Heart right ventricle (tissue), 16 donors: ENCODE measurements at places on chromosomes 13 and 19. TPM values are rescaled to one million over a fixed set of nuclear protein-coding genes. Genes with fewer than 3 reads are reported as not detected.

The COX6B1 gene
- 1,085 TPM for total RNA-seq

The SIGLEC6 gene
- not detected for total RNA-seq

- H3K4me1 ChIP-seq = no peaks in the 10 kb centered on the region
- H3K36me3 ChIP-seq = no peaks in the 10 kb centered on the region
- H3K27me3 ChIP-seq = no peaks in the 10 kb centered on the region
- no peak overlapping the region for H3K4me3 ChIP-seq
Measured at GRCh38 chr19:28022506-28022905, 1190.4 kb downstream of the UQCRFS1 start.

DNA sequence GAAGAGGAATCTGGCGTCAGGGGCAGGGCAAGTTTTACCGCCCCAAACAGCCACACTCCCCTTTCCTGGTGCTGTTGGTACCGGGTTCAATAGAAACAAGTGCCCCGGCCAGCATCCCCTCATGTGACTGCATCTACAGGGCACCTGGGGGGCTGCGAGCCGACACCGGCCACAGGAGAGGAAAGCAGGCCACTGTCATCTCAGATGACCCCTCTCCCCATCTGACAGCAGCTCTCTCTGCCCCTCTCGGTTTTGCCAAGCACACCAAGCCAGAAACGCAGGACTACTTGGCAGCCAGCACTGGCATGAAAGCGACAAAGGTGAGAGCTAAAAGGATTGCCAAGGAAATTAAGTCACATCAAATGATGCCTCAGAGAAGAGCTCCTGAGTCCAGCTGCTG, 37.1 kb downstream of the MLLT1 start:
- no peak for DNase-seq
- H3K4me1 ChIP-seq = peaks cover 68% of the 10 kb centered on the region

DNA sequence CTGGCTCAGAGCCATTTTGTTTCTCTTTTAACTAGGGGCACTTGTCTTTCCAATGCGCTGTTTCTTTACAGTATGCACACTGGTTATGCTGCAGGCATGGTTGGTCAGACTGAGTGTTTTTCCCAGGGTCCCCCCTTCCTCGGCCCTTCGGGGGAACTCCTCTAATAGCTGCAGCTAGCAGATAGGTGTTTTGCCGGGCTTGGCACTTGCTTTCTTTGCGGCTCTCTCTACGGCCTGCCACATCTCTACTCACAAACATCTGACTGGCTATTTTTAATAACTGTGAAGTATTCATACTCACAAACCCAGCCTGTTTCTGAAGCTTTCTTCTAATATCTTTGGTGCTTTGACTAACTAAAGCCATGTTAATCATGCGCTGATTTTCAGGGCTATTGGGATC, 89.4 kb downstream of the SLC25A15 start:
- no peaks in the 10 kb centered on the region for H3K4me1 ChIP-seq
- H3K4me3 ChIP-seq = no peak overlapping the region
- H3K27ac ChIP-seq = no peak overlapping the region
- no peak for DNase-seq
- H3K36me3 ChIP-seq = no peaks in the 10 kb centered on the region

The WDR87 gene
- total RNA-seq = not detected

DNA sequence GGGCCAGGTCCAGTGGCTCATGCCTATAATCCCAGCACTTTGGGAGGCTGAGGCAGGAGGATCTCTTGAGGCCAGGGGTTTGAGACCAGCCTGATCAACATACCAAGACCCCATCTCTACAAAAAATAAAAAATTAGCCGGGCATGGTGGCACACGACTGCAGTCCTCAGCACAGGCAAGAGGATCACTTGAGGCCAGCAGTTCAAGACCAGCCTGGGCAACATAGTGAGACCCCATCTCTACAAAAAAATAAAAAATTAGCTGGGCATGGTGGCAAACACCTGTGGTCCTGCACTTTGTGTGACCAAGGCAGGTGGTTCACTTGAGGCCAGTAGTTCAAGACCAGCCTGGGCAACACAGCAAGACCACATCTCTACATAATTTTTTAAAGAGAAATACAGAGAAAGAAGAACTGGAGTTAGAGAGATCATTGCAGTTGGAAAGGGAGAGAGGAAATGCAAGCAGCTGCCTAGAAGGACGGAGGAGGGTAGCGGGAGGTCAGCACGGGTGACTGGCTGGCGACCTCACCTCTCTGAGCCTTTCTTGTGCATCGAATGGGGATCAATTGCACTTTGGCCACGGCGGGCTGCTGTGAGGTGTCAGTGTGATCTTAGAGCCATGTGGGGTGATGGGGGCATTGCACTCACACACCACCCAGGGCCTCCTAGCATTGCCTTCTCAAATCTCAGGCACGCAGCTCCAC, 13.9 kb downstream of the BCAM start:
- H3K27ac ChIP-seq = no peak overlapping the region
- DNase-seq = no peak
- H3K27me3 ChIP-seq = no peaks in the 10 kb centered on the region
- H3K36me3 ChIP-seq = no peaks in the 10 kb centered on the region
- peaks cover 22% of the 10 kb centered on the region for H3K4me1 ChIP-seq

GRCh38 chr13:111929036-111929616, 137.8 kb upstream of the SOX1 start:
- H3K4me3 ChIP-seq = no peak overlapping the region
- no peaks in the 10 kb centered on the region for H3K36me3 ChIP-seq
- H3K27ac ChIP-seq = no peak overlapping the region
- H3K4me1 ChIP-seq = no peaks in the 10 kb centered on the region
- DNase-seq = no peak
- H3K27me3 ChIP-seq = peaks cover 25% of the 10 kb centered on the region

The URAD gene
- total RNA-seq = not detected

DNA sequence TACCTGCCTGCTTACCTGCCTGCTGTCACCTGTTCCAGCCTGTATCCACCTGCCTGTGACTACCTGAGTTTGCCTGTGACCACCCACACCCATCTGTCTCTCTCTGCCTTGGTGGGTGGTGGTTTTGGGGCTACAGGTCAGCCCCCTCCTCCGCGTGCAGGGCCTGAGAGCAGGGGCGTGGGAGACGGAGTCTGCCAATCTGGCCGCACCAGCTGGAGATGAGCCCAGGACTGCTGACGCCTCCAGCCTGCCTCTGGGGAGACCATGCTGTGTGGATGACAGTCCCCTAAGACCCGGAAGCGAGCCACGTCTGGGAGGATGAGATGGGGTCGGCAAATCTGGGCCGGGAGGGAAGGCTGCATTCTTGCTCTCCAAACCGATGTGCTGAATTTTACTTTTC, 15.9 kb upstream of the KCTD15 start:
- no peak overlapping the region for H3K4me3 ChIP-seq
- H3K36me3 ChIP-seq = no peaks in the 10 kb centered on the region
- H3K27me3 ChIP-seq = peaks cover 21% of the 10 kb centered on the region

GRCh38 chr13:28318496-28318895, 176.4 kb downstream of the FLT1 start:
- no peak overlapping the region for H3K4me3 ChIP-seq
- no peaks in the 10 kb centered on the region for H3K36me3 ChIP-seq
- H3K27ac ChIP-seq = no peak overlapping the region

- H3K27ac ChIP-seq = peak overlapping the region; percentile 33
- H3K4me3 ChIP-seq = no peak overlapping the region
- no peaks in the 10 kb centered on the region for H3K36me3 ChIP-seq
- DNase-seq = no peak
- H3K27me3 ChIP-seq = no peaks in the 10 kb centered on the region
Measured at GRCh38 chr13:37716420-37717195, 118.0 kb upstream of the POSTN start.

The RASIP1 gene
- total RNA-seq = 23.5 TPM

GRCh38 chr13:52022356-52022755, 2.1 kb upstream of the UTP14C start:
- no peak overlapping the region for H3K4me3 ChIP-seq
- peaks cover 99% of the 10 kb centered on the region for H3K36me3 ChIP-seq
- no peaks in the 10 kb centered on the region for H3K4me1 ChIP-seq
- H3K27ac ChIP-seq = no peak overlapping the region
- no peak for DNase-seq
- H3K27me3 ChIP-seq = no peaks in the 10 kb centered on the region

GRCh38 chr13:30520571-30520970, 54.8 kb upstream of the HMGB1 start:
- DNase-seq = no peak
- no peak overlapping the region for H3K4me3 ChIP-seq
- H3K27me3 ChIP-seq = no peaks in the 10 kb centered on the region

DNA sequence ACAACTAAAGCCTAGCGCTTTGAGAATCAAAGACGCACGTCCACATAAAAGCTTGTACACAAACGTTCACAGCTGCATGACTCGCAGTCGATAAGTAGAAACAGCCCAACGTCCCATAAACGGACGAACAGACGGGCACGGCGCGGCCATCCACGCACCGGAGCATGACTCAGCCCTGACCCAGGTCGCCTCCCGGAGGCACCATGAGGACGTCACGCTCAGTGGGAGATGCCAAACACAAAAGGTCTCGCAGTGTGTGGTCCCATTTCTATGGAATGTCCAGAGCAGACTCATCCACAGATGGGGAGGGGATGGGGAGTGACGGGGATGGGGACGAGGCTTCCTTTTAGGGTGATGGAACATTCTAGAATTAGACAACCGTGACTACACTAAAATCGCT, 9.4 kb downstream of the POLRMT start:
- no peak for DNase-seq
- no peak overlapping the region for H3K4me3 ChIP-seq
- H3K27ac ChIP-seq = no peak overlapping the region
- no peaks in the 10 kb centered on the region for H3K27me3 ChIP-seq
- peaks cover 18% of the 10 kb centered on the region for H3K36me3 ChIP-seq

The PARP4 gene
- total RNA-seq = 21.8 TPM

The CYP2S1 gene
- total RNA-seq = not detected

The SHANK1 gene
- total RNA-seq = 0.59 TPM

The CACNA1A gene
- 0.23 TPM for total RNA-seq

DNA sequence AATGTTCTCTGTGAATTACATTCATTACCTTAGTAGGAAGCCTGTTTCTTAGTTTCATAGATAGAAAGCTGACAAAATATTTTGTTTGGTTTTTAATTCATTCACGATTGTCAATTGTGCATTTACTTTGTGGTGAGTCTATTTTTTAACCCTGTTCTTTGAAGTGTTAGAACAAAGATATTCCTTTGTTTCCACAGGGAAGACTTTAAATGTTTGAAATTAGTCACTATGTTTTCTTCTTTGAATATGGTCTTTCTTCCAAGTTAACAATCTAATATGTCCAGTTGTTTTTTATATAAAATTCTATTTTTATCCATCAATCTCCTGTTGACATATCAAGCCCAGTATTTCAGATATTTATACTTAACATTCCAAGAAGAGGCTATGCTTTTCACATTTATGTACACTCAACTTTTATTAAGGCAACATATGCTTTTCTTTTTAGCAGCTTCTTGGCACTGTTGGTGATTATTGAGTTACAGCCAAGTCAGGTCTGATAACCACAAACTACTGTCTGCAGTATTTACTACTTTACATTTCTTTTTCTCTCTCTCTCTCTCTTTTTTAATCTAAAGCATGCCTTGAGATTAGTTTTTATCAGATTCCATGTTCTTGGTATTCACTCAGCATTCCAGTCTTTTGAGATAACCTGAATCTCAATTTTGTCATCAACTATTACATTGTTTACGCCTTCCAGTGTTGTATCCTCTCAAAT, 812.8 kb upstream of the SLC10A2 start:
- no peaks in the 10 kb centered on the region for H3K27me3 ChIP-seq
- H3K27ac ChIP-seq = no peak overlapping the region
- no peak for DNase-seq
- H3K4me3 ChIP-seq = no peak overlapping the region
- H3K4me1 ChIP-seq = no peaks in the 10 kb centered on the region

DNA sequence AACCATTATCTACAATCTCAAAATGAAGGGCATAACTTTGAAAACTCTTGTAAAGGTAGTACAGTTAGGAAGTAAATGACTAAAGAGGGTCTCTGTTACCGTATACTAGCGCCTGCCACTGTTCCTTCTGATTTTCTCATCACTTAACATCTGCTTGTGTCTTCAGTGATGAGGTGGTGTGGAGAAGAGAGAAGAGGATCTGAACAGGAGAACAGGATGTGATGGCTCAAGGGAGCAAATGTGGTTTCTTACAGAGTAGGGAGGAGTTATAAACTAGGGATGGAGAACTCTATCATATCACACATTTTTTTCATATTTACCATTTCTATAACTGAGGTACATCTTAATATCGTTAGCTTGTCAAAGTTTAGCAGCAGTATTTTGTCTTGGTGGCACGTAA, 1.1 kb downstream of the KCTD4 start:
- no peaks in the 10 kb centered on the region for H3K36me3 ChIP-seq
- H3K4me1 ChIP-seq = peaks cover 34% of the 10 kb centered on the region
- H3K4me3 ChIP-seq = no peak overlapping the region
- DNase-seq = no peak

The CEACAM16 gene
- total RNA-seq = not detected

The ZNF460 gene
- total RNA-seq = 37.3 TPM

- no peak overlapping the region for H3K27ac ChIP-seq
- no peaks in the 10 kb centered on the region for H3K36me3 ChIP-seq
- no peaks in the 10 kb centered on the region for H3K4me1 ChIP-seq
Measured at GRCh38 chr13:86445206-86445605, 646.0 kb upstream of the SLITRK6 start.

DNA sequence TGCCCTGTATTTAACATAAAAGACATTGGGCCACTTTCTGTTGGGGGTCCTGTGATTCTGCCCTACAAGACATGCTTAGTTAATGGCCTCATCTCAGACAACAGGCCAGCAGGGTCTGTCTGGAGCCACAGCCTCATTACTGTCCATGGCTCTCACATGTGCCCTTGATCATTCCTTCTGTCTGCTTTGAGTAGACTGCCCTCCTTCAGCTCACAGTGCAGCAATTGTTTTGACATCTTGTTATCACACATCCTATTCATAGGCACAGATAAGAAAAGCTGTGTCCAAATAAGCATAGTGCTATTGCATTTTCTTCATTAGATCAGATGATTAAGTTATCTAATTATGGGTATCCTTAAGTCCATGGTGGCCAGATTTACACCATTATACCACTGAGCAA, 127.9 kb downstream of the KCTD12 start:
- H3K27me3 ChIP-seq = no peaks in the 10 kb centered on the region
- no peaks in the 10 kb centered on the region for H3K36me3 ChIP-seq
- no peak overlapping the region for H3K27ac ChIP-seq

DNA sequence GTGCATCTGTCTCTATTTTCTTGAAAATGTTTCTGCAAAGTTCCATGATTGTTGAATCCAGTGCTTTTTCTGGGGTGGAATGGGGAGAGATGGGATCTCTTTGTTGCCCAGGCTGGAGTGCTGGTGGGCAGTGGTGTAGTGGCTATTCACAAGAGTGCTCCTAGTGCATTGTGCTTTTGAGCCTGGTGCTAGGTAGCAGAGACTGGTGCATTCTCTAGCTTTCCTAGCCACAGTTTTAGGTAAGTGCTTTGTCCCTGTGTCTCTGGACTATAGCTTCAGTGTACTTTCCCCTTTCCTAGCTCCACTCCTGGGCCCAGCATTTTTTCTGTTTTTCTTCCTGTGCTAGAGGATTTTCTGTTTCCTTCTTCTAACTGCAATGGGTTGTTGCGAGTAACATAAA, 825.6 kb downstream of the SLITRK6 start:
- no peak overlapping the region for H3K4me3 ChIP-seq
- H3K4me1 ChIP-seq = no peaks in the 10 kb centered on the region
- DNase-seq = no peak
- no peaks in the 10 kb centered on the region for H3K27me3 ChIP-seq

GRCh38 chr19:57034544-57034943, 85.2 kb upstream of the USP29 start:
- no peaks in the 10 kb centered on the region for H3K27me3 ChIP-seq
- no peak for DNase-seq
- no peaks in the 10 kb centered on the region for H3K36me3 ChIP-seq
- H3K4me3 ChIP-seq = no peak overlapping the region

- H3K4me3 ChIP-seq = no peak overlapping the region
- DNase-seq = no peak
- H3K27ac ChIP-seq = no peak overlapping the region
- no peaks in the 10 kb centered on the region for H3K36me3 ChIP-seq
Measured at GRCh38 chr13:70623239-70623638, 515.0 kb upstream of the KLHL1 start.

The CGB1 gene
- total RNA-seq = not detected

The CGB5 gene
- not detected for total RNA-seq
